ENCODE measurements at places on chromosomes 11 and 22.

DNA sequence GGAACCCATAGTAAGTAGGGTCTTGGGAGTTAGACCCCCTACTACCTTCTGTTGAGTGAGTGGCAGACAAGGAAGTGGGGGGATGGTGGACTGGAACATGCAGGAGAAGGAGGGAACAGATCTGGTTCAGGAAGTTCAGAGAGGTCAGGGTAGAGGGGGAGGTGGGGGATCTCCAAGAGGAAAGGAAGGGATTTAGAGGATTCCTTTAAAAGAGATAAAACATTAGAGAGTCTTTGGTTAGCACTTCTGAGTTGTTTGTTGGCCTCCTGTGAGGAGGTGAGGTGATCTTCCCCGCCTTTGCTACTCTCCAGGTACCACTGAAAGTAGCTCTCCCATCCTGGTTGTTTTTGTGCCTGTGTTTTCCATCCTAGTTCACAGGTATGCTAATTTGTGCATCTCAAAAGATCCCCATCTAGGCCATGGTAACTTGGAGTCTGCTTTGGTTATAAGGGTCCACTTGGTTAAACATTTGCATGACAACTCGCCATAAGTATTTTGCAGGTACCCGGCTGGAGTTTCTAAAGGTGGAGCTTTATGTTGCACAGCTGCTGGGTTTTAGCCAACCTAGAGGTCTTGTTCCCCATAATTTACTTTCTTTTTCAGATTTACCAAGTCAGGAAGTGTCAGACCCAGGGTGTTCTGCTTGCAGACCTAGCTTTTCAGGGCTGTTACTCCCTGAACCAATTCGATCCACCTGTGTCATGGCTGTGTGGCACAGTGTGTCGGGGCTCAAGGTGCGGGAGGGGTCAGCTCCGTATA is 79.3 kb upstream of the SORL1 start:
- H3K27ac ChIP-seq: no peak overlapping the region
- no peaks in the 10 kb centered on the region for H3K4me1 ChIP-seq
- no peak overlapping the region for H3K4me3 ChIP-seq
- peak; percentile 62 for DNase-seq
- H3K36me3 ChIP-seq: no peaks in the 10 kb centered on the region

DNA sequence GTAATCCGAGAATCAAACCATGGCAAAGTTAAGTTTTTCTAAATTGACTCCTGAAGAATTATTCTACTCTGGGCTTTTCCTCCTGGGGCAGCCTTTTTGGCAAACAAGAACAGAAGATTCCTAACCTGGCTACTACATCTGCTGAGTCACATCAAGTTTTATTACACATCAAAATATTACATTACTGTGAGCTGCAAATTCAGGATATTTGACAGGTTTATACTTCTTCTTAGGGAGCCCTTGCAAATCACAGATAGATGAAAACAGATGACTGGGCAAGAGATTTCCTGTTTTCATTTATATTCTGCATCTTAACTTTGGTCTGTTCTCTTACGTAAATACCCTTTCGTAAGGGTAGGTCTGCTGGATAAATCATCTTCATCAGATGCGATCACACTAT is 23.6 kb downstream of the XRRA1 start:
- H3K27me3 ChIP-seq: no peaks in the 10 kb centered on the region
- H3K4me1 ChIP-seq: peaks cover 13% of the 10 kb centered on the region
- no peak for DNase-seq

- H3K27ac ChIP-seq: no peak overlapping the region
- no peak for DNase-seq
- H3K36me3 ChIP-seq: no peaks in the 10 kb centered on the region
- peaks cover 32% of the 10 kb centered on the region for H3K4me1 ChIP-seq
Observed at GRCh38 chr11:111946499-111946898, 9.4 kb downstream of the DIXDC1 start.

DNA sequence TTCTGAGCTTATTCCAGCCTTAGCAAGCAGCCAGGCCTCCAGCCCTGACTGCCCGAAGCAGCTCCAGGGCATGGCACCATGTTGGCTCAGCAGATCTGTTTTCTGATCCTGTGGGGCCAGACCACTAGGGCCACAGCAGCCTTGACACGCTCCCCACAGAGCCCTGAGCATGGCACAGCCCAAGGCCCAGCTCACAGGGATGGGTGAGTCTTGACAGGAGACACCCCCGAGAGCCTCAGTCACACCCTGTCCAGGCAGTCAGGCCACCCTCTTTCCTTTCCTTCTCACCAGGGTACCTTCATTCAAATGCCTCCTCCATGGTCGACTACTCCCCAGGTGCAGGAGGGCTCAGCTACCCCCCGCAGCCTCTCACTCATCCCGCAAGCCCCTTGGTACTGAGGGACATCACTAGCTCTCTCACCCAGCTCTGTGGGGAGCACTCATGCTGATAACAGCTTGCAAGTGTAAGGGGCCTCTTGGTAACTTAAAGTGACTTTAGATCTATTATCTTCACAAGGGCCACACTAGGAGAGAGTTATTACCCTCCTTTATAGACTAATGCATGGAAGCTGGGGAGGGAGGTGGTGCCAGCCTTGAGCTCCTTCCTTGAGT is 3.9 kb upstream of the CDC42BPG start:
- no peak overlapping the region for H3K4me3 ChIP-seq
- H3K4me1 ChIP-seq: peaks cover 58% of the 10 kb centered on the region
- H3K27me3 ChIP-seq: no peaks in the 10 kb centered on the region
- no peaks in the 10 kb centered on the region for H3K36me3 ChIP-seq

GRCh38 chr11:102932678-102933077 is 22.9 kb downstream of the MMP13 start:
- no peaks in the 10 kb centered on the region for H3K4me1 ChIP-seq
- DNase-seq: no peak
- no peak overlapping the region for H3K27ac ChIP-seq
- H3K4me3 ChIP-seq: no peak overlapping the region

- no peaks in the 10 kb centered on the region for H3K27me3 ChIP-seq
- H3K27ac ChIP-seq: no peak overlapping the region
- H3K4me3 ChIP-seq: peak overlapping the region; percentile 14
Observed at GRCh38 chr11:122440811-122441665, 214.5 kb upstream of the UBASH3B start.

DNA sequence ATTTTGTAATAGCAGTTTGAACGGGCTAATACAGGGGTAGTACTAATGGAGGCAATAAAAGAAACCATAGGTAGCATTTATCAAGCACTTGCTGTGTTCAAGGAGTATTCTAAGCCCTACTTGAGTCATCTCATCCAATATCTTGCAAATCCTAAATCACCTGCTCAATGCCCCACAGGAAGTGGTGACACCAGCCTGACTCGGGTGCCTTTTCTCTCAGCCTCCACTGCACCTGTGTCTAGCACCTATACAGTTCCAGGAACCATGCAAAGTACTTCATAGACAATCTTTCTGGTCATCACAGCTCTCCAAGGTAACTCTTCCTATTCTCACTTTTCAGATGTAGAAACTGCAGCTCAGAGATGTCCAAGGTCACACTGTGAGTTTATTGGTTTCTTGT is 98.0 kb downstream of the PRR5L start:
- peak; percentile 10 for DNase-seq
- H3K36me3 ChIP-seq: no peaks in the 10 kb centered on the region
- H3K27me3 ChIP-seq: no peaks in the 10 kb centered on the region
- no peaks in the 10 kb centered on the region for H3K4me1 ChIP-seq

- H3K36me3 ChIP-seq: no peaks in the 10 kb centered on the region
- H3K27me3 ChIP-seq: no peaks in the 10 kb centered on the region
- no peaks in the 10 kb centered on the region for H3K4me1 ChIP-seq
- no peak overlapping the region for H3K27ac ChIP-seq
Observed at GRCh38 chr11:71988050-71988449, 10.7 kb upstream of the IL18BP start.

GRCh38 chr22:33697640-33698039 is 222.6 kb downstream of the LARGE1 start:
- H3K27me3 ChIP-seq: no peaks in the 10 kb centered on the region
- no peaks in the 10 kb centered on the region for H3K36me3 ChIP-seq
- H3K4me1 ChIP-seq: no peaks in the 10 kb centered on the region
- no peak overlapping the region for H3K4me3 ChIP-seq

DNA sequence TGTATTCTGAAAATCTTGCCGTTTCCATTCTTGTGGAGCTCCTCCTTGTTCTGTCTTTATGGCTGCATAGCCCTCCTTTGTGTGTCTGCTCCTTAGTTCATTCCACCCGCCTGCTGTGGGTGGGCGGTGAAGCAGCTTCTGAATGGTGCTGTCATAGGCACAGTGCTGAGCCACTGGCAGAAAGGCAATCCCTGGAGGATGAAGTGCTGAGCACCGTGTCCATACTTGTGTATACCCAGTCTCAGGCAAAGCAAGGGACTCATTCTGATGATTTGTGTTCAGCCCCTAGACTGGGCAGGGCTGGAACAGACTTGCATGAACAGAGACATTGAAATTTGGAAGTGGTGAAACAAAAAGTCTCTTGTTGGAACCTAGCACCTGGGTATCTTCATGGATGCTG is 134.9 kb downstream of the MYO18B start:
- no peak overlapping the region for H3K4me3 ChIP-seq
- no peaks in the 10 kb centered on the region for H3K36me3 ChIP-seq
- H3K27ac ChIP-seq: no peak overlapping the region
- no peaks in the 10 kb centered on the region for H3K4me1 ChIP-seq

DNA sequence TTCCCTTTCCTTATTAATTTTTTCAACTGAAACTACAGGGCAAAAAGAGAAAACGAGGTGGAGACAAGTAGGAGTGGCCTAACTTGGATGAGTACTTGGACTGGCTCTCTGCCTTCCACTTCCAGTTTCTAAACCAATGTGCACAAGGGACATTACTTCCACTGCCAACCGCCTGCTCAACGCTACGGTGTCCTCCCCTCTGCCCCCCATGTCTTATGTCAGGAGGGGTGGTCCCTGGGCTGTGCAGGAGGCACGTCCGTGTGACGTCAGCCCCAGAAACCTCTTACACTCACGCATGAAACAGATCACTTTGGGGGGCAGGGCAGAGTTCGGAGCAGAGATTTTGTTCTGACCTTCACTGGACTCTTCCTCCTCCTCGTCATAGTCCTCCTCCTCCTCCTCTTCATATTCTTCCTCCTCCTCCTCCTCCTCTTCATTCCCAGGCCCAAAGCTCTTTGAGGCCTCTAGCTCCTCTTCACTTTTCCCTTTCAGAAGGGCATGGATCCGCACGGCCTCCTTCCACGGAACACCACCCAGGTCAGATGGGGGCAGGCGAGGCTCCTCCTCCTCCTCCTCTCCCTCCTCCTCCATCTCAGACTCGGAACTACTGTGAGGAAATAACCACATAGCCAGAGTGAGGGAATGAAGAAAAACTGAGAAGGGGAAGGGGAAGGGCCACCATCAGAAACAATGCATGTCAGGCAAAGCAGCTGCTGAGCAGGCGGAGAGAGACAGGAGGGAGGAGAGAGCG is 57.4 kb upstream of the BID start:
- no peak overlapping the region for H3K4me3 ChIP-seq
- no peaks in the 10 kb centered on the region for H3K4me1 ChIP-seq
- DNase-seq: no peak
- H3K36me3 ChIP-seq: no peaks in the 10 kb centered on the region
- H3K27ac ChIP-seq: no peak overlapping the region
- H3K27me3 ChIP-seq: no peaks in the 10 kb centered on the region

DNA sequence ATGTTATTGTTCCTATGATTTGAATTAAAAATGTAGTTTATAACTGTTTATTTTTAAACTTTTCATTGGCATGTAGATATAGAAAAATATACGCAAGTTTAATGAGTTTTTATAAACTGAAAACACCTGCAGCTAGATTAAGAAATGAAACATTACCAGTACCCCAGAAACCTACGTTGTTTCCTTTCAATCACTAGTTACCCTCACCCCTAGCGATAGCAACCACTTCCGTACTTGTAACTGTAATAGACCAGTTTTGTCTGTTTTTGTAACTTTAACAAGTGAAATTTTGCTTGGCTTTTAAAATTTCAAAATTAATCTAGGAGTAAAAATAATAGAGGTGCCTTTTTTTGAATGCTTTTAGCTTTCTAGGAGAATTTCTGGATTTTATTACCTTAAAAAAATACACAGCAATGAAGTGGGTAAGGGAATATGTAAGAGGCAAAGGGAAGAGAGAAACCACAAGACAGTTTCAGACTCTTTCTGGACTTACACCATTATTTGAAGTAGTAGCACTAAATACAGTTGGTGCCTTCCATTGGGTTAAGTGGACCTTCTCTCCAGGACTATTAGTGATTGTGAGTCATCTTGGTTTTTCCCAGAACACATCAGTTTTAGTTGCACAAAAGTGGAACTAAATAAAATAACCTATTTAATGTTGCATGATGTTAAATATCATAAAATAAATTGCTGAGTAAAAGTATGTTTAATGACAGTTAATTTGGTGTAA is 18.7 kb upstream of the NAT10 start:
- no peaks in the 10 kb centered on the region for H3K27me3 ChIP-seq
- peak; percentile 71 for DNase-seq
- 0 out of 2 replicates have a peak overlapping the region, but pooled peaks have one; percentile 4 for H3K4me3 ChIP-seq
- H3K36me3 ChIP-seq: peaks cover 32% of the 10 kb centered on the region

DNA sequence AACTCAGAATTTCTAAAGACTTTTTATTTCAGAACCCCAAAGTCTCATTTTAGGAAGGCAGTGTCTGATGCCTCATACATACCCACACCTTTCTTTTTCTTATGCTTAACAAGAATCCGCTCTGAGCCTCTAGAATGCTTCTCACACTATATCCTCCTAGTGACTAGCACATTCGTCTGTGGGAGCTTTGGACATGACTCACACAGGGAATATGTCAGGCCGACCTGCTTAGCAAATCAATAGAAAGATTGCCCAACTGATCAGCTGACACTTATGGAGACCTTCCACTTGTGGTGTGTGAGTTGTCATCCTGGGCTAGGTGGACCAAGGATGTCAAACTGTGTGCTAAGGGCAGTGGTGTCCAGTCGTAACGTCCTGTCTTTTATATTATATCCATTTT is 129.9 kb upstream of the TTC12 start:
- H3K27ac ChIP-seq: no peak overlapping the region
- H3K27me3 ChIP-seq: no peaks in the 10 kb centered on the region

- DNase-seq: no peak
- no peaks in the 10 kb centered on the region for H3K4me1 ChIP-seq
- no peaks in the 10 kb centered on the region for H3K27me3 ChIP-seq
- no peaks in the 10 kb centered on the region for H3K36me3 ChIP-seq
- no peak overlapping the region for H3K4me3 ChIP-seq
Observed at GRCh38 chr11:124724979-124725718, 14.6 kb upstream of the NRGN start.

GRCh38 chr11:133206313-133207005 is 325.8 kb downstream of the OPCML start:
- DNase-seq: no peak
- no peaks in the 10 kb centered on the region for H3K4me1 ChIP-seq
- no peaks in the 10 kb centered on the region for H3K36me3 ChIP-seq
- no peak overlapping the region for H3K4me3 ChIP-seq
- no peak overlapping the region for H3K27ac ChIP-seq

DNA sequence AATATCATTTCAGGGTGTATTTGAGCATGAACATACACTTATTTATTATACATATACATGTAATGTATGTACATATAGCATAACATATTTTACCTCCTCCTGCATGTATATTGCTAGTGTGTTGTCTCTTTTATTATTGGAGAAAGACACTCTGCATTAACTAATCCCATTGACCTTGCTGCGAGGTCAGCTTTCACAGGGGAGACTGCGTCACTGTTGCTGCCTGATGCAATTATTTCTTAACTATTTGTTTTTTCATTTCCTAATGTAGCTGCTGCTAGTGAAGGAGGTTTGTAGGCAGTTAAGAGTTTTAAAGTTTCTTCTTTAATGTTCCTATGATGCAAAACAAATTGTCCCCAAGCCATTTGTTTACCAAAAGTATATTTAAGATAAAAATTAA is 185.4 kb upstream of the CNTN5 start:
- H3K36me3 ChIP-seq: no peaks in the 10 kb centered on the region
- H3K27me3 ChIP-seq: no peaks in the 10 kb centered on the region
- DNase-seq: no peak
- no peaks in the 10 kb centered on the region for H3K4me1 ChIP-seq
- H3K27ac ChIP-seq: no peak overlapping the region
- H3K4me3 ChIP-seq: no peak overlapping the region
